ENCODE measurements at places on chromosomes 1 and 21.

DNA sequence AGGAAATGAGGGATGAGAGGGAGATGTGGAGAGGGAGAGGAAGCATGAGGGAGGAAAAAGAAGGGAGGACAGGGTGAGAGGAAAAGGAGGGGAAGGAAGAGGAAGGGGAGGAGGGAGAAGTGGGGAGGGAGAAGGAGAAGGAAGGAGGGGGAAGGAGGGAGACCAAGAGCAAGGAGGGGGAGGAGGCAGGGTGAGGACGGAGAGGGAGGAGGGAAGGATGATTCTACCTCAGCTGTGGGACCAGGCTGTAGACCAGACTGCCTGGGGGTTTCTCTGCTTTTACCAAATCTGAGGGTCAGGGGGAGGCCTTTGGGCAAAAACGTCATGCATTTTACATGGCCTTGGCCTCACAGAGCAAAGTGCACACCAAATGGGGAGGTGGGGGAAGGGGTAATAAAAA is 94.5 kb downstream of the KCND3 start:
- no peak for DNase-seq

GRCh38 chr1:150931773-150932172 is 5.6 kb downstream of the SETDB1 start:
- DNase-seq, result peak; percentile 47

- DNase-seq, result peak; percentile 41
Observed at GRCh38 chr1:12177999-12178441, 11.2 kb downstream of the TNFRSF1B start.

- no peak for DNase-seq
Observed at GRCh38 chr1:46490406-46490655, 695 bp downstream of the DMBX1 start.

- no peak for DNase-seq
Observed at GRCh38 chr21:38249256-38249655, 7.5 kb upstream of the KCNJ15 start.

- no peak for DNase-seq
Observed at GRCh38 chr1:187551061-187551460, 722.3 kb downstream of the PLA2G4A start.

- DNase-seq, result no peak
Observed at GRCh38 chr1:101410048-101410878, 173.4 kb downstream of the S1PR1 start.

- no peak for DNase-seq
Observed at GRCh38 chr1:245458234-245458633, 303.4 kb downstream of the KIF26B start.

- DNase-seq, result no peak
Observed at GRCh38 chr1:6202256-6202655, 2.9 kb upstream of the RPL22 start.

DNA sequence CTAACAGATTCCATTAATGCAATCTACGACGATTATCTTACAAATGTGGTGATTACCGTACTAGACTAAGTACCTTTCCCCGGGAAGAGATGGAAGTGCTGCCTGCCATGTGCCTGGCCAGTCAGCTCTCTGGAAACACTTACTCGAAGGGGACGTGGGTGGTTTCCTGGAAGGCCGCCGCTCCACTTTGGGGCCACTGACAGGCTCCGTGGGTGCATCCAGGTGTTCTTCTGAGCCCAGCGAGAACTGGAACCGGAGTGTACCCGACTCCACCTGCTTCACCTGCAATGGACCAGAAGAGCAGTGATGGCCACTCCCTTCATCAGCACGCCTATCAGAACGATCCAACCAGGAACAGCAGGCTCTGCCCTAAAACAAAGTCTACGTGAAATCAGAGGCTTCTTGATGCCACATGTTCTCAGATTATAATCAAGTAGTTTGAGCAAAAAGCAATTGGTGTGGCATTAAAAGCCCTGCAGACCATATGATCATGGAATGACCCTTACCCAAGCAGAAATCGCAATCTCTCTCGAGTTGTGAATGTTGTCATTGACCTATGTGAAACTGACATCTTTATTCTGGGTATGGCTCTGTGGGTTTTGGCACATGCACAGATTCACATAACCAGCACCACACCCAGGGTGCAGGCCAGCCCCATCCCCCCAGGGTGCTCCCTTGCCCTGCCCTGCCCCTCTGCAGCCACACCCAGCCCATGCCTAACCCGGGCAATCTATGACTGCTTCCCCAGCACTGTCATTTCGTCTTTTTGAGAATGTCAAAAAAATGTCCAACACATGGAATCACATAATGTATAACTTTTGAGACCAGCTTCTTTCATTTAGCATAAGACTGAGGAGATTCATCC is 64.5 kb downstream of the NPHP4 start:
- DNase-seq, result no peak

DNA sequence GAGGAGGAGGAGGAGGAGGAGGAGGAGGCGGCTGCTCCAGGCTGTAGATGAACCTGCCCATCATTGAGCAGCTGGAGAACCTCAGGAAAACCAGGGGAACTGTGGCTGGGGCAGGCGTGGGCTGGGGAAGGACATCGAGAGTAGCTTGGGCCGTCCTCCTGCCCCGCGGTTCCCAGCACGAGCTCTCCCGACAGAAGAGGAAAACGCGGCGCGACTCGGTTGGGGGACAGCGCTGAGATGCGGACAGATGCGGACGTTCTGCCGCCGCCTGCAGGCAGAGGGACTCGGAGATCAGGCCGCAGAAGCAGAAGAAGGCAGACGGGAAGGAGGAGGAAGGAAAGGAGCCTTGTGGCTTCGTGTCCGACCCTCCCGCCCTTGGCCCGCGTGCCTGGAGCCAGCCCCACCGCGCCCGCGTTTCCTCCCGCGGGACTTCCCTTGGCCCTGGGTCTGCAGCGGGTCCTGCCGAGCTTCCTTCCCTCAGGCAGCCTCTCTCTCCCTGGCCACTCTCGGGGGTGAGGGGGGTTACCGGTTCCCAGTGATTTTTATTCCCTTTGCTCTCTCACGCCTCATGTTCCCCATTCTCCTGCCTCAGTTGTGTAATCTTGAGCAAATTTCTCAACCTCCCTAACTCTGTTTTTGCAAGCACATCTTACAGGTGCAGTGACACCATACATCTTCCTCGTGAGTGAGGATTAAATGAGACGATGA is 1.7 kb upstream of the TNFRSF9 start:
- peak; percentile 47 for DNase-seq

- DNase-seq, result no peak
Observed at GRCh38 chr1:118558933-118559332, 373.9 kb upstream of the SPAG17 start.

- DNase-seq, result no peak
Observed at GRCh38 chr1:180928331-180929230, 15.9 kb downstream of the KIAA1614 start.

DNA sequence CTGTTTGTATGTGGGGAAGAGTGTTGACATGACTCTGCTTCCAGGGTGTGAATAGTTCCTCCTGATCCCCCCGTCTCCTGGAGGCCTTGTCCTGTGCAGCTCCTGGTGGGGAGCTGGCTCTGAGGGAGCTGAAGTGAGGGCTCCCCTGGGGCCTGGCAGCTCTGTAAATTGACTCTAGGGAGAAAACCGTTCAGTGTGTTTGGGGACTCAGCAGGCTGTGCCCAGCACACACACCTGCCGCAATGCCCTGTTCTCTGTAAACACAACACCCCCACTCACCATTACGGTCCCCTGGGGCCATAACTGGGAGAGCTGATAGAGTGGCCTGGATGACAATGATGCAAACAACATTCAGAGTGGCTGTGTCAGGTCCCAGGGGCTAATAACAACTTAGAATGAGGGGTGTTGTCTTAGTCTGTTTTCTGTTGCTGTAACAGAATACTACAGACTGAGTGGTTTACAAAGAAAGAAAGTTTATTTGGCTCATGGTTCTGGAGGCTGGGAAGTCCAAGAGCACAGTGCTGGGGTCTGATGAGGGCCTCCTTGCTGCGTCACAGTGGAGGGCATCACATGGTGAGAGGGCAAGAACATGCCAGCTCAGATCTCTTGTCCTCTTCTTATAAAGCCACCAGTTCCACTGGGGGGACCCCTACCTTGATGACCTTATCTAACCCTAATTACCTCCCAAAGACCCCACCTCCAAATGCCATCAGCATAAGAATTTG is 15.3 kb downstream of the ADORA1 start:
- no peak for DNase-seq

DNA sequence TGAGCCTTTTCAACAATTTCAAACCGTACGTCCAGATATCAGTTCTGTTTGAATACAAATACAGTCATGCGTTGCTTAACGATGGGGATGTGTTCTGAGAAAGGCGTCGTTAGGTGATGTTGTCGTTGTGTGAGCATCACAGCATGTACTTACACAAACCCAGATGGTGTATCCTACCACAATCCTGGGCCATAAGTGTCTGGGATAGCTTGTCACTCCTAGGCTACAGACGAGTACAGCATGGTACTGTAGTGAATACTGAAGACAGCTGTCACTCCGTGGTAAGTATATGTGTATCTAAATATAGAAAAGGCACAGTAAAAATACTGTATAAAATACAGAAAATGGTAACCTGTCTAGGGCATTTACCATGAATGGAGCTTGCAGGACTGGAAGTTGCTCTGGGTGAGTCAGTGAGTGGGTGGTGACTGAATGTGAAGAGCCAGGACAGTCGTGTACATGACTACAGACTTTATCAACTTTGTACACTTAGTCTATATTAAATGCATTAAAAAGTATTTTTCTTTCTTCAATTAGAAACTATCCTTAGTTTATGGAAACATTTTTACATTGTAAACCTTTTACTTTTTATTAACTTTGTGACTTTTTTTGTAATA is 10.5 kb upstream of the OR2W3 start:
- DNase-seq, result no peak

DNA sequence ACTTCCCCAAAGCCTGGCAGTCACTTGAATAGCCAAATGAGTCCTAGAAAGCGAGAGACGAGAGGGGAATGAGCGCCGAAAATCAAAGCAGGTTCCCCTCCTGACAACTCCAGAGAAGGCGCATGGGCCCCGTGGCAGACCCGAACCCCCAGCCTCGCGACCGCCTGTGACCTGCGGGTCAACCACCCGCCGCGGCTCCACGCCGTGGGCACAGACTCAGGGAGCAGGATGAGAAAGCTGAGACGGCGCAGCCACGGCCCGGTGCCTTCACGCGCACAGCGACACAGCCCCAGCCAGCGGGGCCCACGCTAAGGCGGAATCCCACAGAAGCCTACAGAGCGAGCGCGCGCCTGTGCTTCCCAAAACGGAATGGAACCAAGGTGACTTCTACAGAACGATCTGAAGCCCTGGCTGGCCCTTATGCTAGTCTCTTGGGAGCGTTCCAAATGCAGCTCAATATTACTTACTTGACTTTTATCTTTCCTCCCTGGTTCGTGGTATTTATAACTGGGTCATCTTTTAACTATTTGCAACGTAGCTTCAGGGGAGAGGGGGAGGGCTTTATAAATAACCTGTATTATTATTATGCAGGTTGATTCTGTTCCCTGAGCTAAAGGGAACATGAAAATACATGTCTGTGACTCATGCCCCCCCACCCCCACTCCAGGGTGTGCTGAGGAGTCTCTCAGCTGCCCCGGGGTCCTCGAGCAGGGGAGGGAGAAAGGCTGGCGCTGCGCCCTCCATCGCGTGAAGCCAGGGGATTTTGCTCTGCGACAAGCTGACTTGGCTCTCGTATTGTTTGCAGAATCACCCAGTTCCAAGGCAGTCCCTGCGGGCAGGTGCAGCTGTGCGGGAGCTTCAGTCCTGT is 1.7 kb downstream of the TSPEAR start:
- DNase-seq, result no peak

- no peak for DNase-seq
Observed at GRCh38 chr1:172895050-172895460, 155.7 kb downstream of the TNFSF18 start.

DNA sequence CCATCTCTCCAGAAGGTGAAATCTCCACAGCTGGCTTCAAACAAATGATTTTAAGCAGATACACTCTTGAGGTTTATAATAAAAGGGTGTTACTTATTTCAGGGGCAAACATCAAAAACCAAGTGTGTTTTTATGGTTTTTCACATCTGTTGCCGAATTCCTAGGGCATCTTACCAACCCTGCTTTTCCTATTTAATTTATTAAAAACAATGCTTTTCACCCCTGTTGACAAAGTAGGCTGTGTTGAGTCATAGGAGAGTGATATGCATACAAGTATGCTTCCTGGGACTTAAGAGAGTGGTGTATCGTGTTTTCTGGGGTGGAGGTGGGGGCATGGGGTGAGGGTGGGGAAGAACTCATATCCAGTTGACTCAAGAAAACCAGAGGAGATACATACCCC is 29.3 kb upstream of the IL20 start:
- DNase-seq, result no peak

- no peak for DNase-seq
Observed at GRCh38 chr1:109392037-109392787, 5.5 kb downstream of the SORT1 start.

GRCh38 chr1:161502181-161502580 is 3.1 kb upstream of the FCGR2A start:
- DNase-seq, result no peak

GRCh38 chr1:167158813-167159275 is 61.8 kb upstream of the POU2F1 start:
- DNase-seq, result no peak

- no peak for DNase-seq
Observed at GRCh38 chr1:173503391-173503790, 26.3 kb downstream of the PRDX6 start.

Data from HT-29 (cell line).